ENCODE measurements at places on chromosomes 2 and 18.

DNA sequence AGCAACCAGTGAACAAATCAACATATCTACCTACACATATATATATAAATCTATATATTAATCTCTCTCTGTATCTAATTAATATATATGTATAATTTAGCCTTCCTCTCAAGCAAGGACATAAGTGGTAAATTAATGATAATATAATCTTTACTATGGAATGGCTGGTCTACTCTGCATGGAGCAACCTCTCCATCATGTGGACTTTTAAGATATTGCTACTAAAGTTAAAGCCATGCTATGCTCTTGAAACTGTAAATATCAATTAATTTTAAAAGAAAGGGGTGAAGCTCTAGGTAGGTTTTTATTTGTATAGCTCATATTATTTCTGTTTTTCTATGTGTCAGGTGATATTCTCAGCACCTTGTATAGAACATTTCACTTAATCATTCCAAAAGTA lies 147.0 kb downstream of the PPP1R1C start:
- no peak for DNase-seq

GRCh38 chr18:45806226-45806625 lies 19.2 kb upstream of the SIGLEC15 start:
- no peak for DNase-seq

- DNase-seq, result no peak
Observed at GRCh38 chr2:104919127-104919526, 65.2 kb downstream of the POU3F3 start.

- no peak for DNase-seq
Observed at GRCh38 chr2:78775291-78775690, 250.2 kb upstream of the REG3G start.

- no peak for DNase-seq
Observed at GRCh38 chr2:121137571-121137970, 147.4 kb downstream of the TFCP2L1 start.

DNA sequence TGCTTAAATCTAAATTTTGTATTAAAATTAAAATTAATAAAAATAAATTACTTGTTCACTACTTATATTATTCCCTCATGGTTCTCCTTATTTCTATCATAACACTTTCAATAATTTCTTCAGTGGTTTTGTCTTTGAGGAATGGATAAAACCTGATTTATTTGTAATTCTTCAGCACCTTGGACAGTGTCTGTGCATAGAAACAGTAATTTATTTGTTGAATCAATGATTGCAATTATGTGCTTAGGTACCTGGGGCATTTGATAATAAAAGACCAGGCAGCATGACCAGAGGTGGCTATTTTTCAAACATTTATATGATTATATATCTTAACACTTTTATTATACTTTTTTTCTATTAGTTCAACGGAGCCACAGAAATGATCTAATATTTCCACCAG lies 1062.7 kb downstream of the DSC3 start:
- DNase-seq, result no peak

DNA sequence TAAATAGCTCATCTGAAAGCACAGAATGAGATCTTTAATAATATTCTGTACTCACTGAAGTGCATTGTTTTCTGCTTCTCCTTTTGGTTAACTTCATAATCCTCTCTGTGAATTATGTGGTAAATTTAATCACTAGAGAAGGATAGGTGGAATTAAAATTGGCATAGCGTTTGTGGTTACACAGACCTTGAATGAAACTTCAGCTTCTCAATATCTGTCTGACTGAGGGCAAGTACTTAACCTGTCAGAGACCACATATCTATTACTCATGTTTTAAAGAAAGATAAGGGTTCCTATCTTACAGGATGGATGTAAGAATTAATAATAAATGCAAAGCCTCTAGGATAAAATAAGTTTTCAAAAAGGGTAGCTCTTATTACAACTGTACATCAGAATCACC lies 861.8 kb downstream of the TRIB2 start:
- DNase-seq, result no peak

DNA sequence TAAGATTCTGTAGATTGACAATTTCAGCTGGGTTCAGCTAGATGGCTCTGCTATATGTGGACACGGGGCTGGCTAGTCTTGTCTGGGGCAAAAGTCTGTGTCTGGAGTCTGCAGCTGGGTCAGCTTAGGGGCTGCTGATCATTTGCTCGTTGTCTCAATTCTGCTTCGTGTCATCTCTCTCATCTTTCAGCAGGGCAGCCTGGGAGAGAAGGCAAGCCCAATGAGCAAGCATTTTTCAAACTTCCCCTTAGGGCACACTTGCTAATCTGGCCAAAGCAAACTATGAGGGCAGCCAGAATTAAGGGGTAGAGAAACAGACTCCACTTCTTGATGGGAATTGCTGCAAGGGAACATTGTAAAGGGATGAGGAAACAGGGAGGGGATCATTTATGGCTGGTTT lies 462.6 kb downstream of the SLC4A3 start:
- DNase-seq, result no peak

GRCh38 chr18:23609390-23610023 lies 23.2 kb upstream of the NPC1 start:
- DNase-seq, result no peak

DNA sequence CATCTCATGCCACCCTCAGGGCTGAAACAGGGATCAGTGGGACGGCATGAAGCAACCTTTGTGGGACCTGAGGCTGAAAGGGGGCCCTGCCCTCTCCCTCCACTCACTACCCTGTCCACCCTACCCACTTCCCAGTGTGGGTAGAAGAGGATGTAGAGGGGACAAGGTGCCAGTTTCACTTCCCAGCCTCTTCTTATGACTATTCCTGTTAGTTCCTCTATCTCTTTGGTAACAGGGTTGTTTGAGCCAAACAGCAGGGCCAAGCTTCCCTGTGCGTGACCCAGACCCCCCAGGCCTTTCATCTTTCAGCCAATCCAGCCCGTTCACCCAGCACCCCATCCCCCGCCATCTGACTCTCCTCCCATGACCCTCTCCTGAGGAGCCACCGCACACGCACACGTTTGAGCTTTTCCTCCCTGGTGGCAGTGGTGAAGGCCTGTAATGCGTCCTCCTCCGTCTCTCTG lies 82.3 kb downstream of the STPG4 start:
- DNase-seq, result no peak

DNA sequence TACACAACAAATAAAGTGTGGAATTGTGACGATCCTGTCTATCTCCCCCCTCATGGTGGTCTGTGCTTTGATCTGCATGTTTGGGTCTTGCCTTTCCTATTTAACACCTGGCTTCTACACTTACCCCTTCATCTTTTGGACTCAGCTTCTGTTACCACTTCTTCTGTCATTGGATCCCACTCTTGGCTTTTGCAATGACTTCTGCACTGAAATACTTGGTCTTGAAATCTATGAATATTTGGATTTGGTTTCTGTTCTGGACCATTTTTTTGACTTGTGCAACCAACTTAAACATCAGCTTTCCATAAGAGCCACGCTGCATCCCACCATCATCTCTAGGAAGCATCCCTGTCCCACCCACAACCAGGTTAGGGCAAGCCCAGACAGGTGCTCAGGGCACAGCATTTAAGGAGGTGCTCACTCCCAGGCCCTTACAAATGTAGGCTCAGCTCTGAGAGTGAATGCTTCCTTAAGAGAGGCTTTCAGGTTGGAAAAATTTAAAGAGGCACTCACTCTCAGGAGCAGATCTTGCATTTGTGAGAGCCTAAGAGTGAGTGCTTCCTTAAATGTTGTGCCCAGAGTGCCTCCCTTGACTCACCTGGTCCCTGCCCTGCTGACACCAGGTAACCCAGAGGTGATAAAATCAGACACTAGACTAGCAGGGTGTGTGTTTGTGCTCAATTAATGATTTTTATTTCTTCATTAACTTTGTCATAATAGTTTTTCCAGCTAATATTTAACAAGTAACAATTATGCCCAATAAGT lies 124.5 kb upstream of the SH3BP4 start:
- DNase-seq, result no peak

- DNase-seq, result no peak
Observed at GRCh38 chr18:36537289-36537688, 239.8 kb downstream of the FHOD3 start.

Data from activated T-helper 1 cell treated with anti-CD3 and anti-CD28 coated beads, Interleukin-2, amount 50 U/mL, for 16 hours (primary cell).